ENCODE measurements at places on chromosomes 3 and 15.

- no peak for DNase-seq
These were observed 34.8 kb upstream of the DCP1A start for GRCh38 chr3:53382106-53382505.

DNA sequence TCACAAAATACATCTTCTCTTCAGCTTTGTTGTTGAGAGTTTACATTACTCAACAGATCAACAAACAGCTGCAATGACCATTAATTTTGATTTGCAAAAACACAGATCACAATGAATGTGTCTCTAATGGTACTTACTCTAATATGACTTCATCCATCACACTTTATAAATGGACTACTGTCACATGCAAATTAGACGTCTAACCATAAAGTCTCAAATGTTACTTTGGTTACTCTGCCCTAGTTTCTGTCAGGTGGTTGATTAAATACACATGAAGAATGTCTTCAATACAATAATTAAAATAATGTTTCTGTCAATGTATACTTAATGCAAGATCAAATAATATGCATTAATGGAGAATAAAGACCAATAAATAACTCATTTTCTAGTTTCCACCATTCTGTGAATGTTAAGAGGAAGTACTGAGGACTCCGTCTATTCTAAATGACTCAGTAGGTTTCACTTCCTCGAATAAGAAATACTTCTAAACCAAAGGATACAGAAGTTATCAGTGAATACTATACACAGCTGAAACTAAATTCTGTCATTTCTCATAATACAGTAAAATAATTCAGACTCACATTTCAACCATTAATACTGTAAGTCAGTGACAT, 145.8 kb downstream of the CBLB start:
- DNase-seq = no peak

DNA sequence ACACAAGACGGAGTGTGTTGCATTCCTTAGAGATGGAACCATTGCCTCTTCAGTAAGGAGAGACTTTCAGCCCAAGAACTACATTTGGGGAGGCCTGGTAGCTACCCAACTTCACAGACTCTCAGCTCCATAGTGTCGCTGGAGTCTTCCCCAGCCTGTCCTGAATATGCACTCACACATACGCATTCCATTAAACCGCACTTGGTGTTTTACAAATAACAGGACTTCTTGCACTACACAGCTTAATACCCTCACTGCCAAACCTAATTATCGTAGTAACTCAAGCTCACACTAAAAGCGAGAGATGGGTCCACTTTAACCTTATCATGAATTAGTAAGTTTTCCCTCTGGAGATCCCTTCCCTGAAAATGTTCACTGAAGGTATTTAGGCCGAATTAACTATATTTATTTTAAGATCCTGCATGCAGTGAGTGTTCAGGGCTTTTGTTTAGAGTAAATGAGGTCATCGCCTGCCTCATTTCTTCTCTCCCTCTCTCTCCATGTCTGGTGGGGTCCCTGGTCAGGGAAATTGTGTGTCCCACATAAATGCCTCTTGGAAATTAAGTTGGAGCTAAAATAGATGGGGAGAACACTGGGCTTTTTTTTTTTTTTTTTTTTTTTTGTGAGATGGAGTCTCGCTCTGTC, 171.9 kb downstream of the FAM43A start:
- no peak for DNase-seq

- no peak for DNase-seq
These were observed 12.9 kb downstream of the EDC3 start for GRCh38 chr15:74682954-74683353.

GRCh38 chr3:141000027-141000663, 51.0 kb upstream of the SPSB4 start:
- DNase-seq = peak; percentile 36

DNA sequence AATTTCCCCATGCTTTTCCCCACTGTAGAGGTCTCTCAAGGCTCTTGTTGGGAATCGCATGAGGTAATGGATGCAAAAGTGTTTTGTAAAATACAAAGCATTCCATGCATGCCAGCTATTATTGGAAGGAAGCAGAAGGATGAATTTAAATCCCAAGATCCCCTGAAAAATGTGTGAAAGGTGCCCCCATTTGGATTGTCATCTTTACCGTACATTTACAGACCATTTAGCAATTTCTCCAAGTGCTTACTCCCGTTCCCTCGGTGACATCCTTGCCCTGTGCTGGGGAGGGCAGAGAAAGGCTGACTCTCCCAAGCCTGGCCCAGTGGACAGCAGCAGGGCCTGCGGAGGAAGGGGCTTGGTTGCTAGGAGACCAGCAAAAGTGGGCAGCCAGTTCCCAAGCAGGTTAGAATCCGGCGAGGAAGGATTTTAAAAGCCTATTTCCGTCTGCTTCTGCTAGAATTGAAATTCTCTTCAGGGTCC, 31.1 kb upstream of the NEO1 start:
- DNase-seq = no peak

DNA sequence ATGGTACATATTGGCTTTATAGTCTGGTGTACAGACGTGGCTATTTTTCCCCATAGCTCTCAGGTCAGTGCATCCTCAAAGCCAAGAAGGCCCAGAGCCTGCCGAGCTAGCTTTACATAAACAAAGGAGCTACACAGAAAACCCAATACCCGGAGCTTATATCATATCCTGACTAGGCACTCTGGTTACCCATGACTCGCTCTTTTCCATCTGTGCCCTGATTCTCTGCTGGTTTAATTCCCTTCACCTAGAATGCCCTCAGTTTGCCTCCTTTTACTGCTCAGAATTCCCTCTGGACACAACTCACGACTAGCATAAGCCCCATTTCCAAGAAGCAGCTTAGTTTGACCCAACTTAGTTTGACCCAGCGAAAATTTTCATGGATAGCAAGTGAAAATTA, 110.8 kb downstream of the TIGIT start:
- DNase-seq = no peak

Data from NCI-H2029 (cell line).